Neural crest cell (in vitro differentiated cells): ENCODE measurements at places on chromosomes 4 and X.

DNA sequence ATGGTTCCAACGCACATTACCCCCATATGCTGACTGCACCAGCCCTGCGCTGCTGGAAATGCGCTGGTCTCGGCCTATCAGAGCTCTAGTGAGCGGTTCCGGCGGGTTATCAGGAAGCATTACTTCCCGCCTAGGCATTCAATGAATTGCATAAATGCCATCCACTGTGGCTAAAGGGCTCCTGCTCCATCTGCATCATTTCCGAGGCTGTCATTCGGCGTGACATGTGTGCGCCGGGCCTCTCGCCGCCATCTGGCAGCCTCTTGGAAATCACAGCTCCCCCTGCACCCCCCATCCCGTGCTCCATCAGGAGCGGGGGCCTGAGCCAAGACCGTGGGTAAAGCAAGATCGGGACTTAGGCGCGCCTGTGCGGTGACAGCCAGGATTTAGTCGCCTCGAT lies 64.4 kb downstream of the SEPSECS start:
- no peak overlapping the region for H3K4me3 ChIP-seq
- DNase-seq: no peak
- peaks cover 14% of the 10 kb centered on the region for H3K36me3 ChIP-seq
- H3K27me3 ChIP-seq: no peaks in the 10 kb centered on the region
- peaks cover 23% of the 10 kb centered on the region for H3K4me1 ChIP-seq
- no peak overlapping the region for H3K27ac ChIP-seq

DNA sequence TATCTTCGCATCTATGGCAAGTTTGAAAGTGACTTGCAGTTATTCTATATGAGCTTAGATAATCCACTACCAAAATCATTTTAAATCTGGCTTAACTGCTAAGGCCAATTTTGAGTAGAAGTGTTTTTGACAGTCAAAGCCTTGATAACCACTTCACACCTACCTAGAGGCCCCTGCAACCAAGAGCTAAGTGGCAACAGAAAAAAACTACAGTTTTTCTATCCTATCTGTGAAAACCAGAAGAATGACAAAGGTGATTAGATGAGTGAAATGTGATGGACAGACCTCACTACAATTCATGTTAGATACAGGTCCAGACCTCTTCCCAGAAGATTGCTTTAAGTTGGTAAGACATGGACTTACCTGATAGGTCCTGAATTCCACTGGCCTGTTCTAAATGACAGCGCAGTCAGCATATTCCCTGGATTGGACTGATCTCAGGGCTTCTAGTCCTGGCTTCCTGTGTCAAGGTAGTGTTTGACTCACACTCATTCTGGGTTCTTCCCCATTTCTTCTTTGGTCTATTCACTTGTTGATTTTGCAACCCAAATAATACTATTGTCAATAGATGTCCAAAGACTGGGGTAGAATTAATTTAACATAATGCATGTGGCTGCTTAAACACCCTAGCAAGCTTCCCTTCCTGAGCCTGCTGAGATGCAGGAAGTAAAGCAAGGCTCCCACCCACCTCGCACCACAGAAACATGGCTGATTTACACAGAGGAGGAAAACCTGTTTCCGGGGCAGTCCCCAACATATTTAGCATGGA lies 65.1 kb downstream of the PPP3CA start:
- peaks cover 15% of the 10 kb centered on the region for H3K4me1 ChIP-seq
- no peak overlapping the region for H3K4me3 ChIP-seq
- DNase-seq: no peak
- no peaks in the 10 kb centered on the region for H3K36me3 ChIP-seq
- H3K27ac ChIP-seq: no peak overlapping the region

- H3K4me1 ChIP-seq: peaks cover 11% of the 10 kb centered on the region
- no peaks in the 10 kb centered on the region for H3K36me3 ChIP-seq
- no peak overlapping the region for H3K4me3 ChIP-seq
- no peak overlapping the region for H3K27ac ChIP-seq
Observed at GRCh38 chr4:7598939-7599790, 164.4 kb upstream of the PSAPL1 start.

DNA sequence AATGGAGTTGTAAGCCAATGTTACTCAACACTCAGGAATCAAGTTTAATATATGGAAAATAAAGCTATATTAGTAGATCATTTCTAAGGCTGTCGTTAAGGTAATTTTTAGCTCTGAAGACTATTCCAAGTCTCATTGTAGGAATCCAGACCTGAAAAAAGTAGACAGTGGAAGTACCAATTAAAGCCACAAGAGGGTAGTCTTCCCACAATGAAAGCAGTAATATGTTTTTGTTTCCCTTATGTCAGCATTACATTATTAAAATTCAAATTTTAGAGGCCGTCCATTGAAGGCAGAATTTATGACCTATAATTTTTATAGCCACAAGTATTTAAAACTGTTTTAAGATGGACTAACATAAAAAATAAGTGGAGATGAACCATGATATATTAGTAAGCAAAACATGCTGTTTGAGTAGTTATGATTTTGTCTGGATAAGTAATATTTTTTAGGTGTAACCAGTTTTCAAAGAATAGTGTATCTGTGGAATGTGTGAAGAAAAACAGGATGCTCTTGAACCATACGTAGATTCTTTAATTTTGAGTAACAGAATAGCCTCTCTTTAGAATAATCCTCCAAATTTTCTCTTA lies 372.6 kb upstream of the TECRL start:
- H3K4me1 ChIP-seq: peaks cover 4% of the 10 kb centered on the region
- no peak overlapping the region for H3K27ac ChIP-seq

- peaks cover 12% of the 10 kb centered on the region for H3K36me3 ChIP-seq
- H3K27ac ChIP-seq: peak overlapping the region; percentile 84
- no peaks in the 10 kb centered on the region for H3K27me3 ChIP-seq
- no peak overlapping the region for H3K4me3 ChIP-seq
Observed at GRCh38 chr4:165222651-165222994, 15.3 kb downstream of the KLHL2 start.

- DNase-seq: no peak
- H3K4me3 ChIP-seq: no peak overlapping the region
- no peaks in the 10 kb centered on the region for H3K27me3 ChIP-seq
- no peaks in the 10 kb centered on the region for H3K36me3 ChIP-seq
Observed at GRCh38 chr4:99827454-99827853, 10.8 kb downstream of the DAPP1 start.

- no peak overlapping the region for H3K4me3 ChIP-seq
- no peaks in the 10 kb centered on the region for H3K36me3 ChIP-seq
- H3K27ac ChIP-seq: no peak overlapping the region
- no peaks in the 10 kb centered on the region for H3K4me1 ChIP-seq
- no peaks in the 10 kb centered on the region for H3K27me3 ChIP-seq
Observed at GRCh38 chr4:43244688-43245382, 352.3 kb downstream of the GRXCR1 start.

GRCh38 chr4:140642674-140643437 lies 74.1 kb upstream of the UCP1 start:
- peaks cover 2% of the 10 kb centered on the region for H3K36me3 ChIP-seq
- H3K27me3 ChIP-seq: no peaks in the 10 kb centered on the region
- H3K4me3 ChIP-seq: no peak overlapping the region
- H3K4me1 ChIP-seq: peaks cover 15% of the 10 kb centered on the region
- no peak for DNase-seq

DNA sequence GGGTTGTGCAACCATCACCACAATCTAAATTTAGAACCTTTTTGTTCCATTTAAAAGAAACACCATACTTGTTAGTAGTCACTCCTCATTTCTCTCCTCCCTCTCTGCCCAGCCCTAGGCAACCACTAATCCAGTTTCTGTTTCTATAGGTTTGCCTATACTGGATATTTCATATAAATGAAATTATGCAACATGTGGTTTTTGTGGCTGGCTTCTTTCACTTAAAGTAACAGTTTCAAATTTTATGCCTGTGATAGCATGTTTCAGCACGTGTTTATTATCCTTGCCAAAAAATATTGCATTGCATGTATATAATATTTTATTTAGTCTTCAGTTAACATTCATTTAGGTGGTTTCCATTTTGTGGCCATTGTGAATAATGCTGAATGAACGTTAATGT lies 437.6 kb downstream of the IL1RAPL1 start:
- H3K4me1 ChIP-seq: no peaks in the 10 kb centered on the region
- no peak for DNase-seq
- no peak overlapping the region for H3K27ac ChIP-seq
- H3K36me3 ChIP-seq: no peaks in the 10 kb centered on the region
- no peaks in the 10 kb centered on the region for H3K27me3 ChIP-seq

DNA sequence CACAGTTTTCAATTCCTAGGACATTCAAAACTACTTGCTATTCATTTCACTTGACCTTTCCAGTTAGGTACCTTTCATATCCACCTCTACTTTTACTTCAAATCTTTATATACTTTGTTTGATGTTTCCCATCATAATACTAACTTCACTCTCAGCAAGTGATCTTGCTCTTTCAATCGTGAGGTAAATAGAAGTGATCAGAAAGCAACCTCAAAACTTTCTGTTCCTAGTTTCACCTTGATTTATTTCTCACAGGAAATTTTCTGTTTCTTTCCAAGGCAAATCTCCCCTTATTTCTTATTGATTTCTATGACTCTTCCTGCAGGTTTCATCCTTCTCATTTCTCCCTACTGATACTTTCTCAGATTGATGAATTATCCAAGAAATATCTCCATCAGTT lies 623.5 kb downstream of the FSTL5 start:
- no peaks in the 10 kb centered on the region for H3K4me1 ChIP-seq
- no peak overlapping the region for H3K27ac ChIP-seq
- DNase-seq: no peak
- peaks cover 7% of the 10 kb centered on the region for H3K36me3 ChIP-seq
- no peak overlapping the region for H3K4me3 ChIP-seq

GRCh38 chr4:137509855-137510282 lies 22.4 kb downstream of the PCDH18 start:
- no peaks in the 10 kb centered on the region for H3K27me3 ChIP-seq
- H3K4me3 ChIP-seq: no peak overlapping the region
- H3K27ac ChIP-seq: no peak overlapping the region
- H3K4me1 ChIP-seq: peaks cover 11% of the 10 kb centered on the region
- DNase-seq: no peak
- H3K36me3 ChIP-seq: no peaks in the 10 kb centered on the region

GRCh38 chr4:82247629-82248028 lies 126.2 kb downstream of the HNRNPD start:
- H3K4me3 ChIP-seq: no peak overlapping the region
- H3K4me1 ChIP-seq: no peaks in the 10 kb centered on the region
- no peaks in the 10 kb centered on the region for H3K36me3 ChIP-seq
- peaks cover 24% of the 10 kb centered on the region for H3K27me3 ChIP-seq
- no peak for DNase-seq
- no peak overlapping the region for H3K27ac ChIP-seq

- H3K4me1 ChIP-seq: peaks cover 5% of the 10 kb centered on the region
- DNase-seq: no peak
- no peak overlapping the region for H3K27ac ChIP-seq
- H3K36me3 ChIP-seq: peaks cover 29% of the 10 kb centered on the region
- no peaks in the 10 kb centered on the region for H3K27me3 ChIP-seq
Observed at GRCh38 chr4:163523791-163524365, 29.4 kb downstream of the TMA16 start.

GRCh38 chr4:86272669-86273068 lies 87.2 kb downstream of the MAPK10 start:
- peaks cover 5% of the 10 kb centered on the region for H3K4me1 ChIP-seq
- no peaks in the 10 kb centered on the region for H3K27me3 ChIP-seq
- DNase-seq: no peak
- no peak overlapping the region for H3K27ac ChIP-seq

DNA sequence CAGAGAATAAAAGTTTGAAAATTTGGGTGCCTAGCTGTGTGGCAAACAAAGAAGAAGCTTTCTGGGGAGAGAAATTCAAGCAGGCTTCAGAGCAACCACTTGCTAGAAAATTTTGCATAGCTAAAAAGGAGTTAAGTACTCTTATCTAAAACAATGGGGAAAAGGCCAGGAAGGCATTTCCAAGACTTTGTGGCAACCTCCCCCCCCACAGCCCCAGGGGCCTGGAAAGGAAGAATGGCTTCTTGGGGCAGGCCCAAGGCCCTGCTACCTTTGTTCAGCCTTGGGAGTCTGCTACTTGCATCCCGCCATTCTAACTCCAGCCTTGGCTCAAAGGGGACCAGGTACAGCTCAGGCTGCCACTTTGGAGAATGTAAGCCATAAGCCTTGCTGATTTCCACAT lies 102.2 kb downstream of the PTCHD1 start:
- no peaks in the 10 kb centered on the region for H3K4me1 ChIP-seq
- H3K27ac ChIP-seq: no peak overlapping the region
- H3K4me3 ChIP-seq: no peak overlapping the region
- no peak for DNase-seq

GRCh38 chr4:36747277-36748129 lies 466.1 kb downstream of the DTHD1 start:
- no peaks in the 10 kb centered on the region for H3K27me3 ChIP-seq
- H3K4me3 ChIP-seq: no peak overlapping the region
- H3K4me1 ChIP-seq: no peaks in the 10 kb centered on the region
- DNase-seq: no peak

GRCh38 chr4:99463566-99463965 lies 28.4 kb upstream of the ADH7 start:
- H3K36me3 ChIP-seq: no peaks in the 10 kb centered on the region
- no peak overlapping the region for H3K4me3 ChIP-seq
- no peak for DNase-seq
- H3K4me1 ChIP-seq: peaks cover 32% of the 10 kb centered on the region
- H3K27ac ChIP-seq: no peak overlapping the region

DNA sequence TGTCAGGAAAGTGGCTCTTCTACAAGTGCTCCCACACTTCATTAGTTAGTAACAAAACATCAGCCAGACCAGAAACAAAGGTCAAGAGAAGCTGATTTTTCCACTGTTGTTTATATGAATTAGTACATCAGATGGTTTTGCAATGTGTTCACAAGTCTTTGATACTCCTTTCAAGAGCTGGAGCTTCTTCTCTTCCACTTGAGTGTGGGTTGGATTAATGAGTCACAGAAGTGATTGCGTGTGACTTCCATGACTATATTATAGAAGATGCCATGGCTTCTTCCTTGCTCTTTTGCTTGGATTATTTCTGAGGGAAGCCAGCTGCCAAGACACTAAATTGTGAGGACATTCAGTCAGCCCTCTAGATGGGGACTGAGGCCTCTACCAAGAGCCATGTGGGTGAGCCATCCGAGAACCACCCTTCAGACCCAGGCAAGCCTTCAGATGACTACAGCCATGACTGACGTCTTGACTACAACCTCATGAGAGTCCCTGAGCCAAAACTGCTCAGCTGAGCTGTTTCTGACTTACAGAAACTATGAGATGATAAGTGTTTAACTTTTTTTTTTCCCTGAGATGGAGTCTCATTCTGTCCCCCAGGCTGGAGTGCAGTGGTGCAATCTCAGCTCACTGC lies 18.1 kb downstream of the SOWAHB start:
- H3K27ac ChIP-seq: no peak overlapping the region
- no peaks in the 10 kb centered on the region for H3K27me3 ChIP-seq
